HCT116 (cell line): ENCODE measurements at places on chromosomes 11 and 22. TPM values are rescaled to one million over a fixed set of nuclear protein-coding genes. Genes with fewer than 3 reads are reported as not detected.

MYBPC3 gene
- total RNA-seq: 0.25 TPM

POU2F3 gene
- 0.15 TPM for total RNA-seq

GRCh38 chr11:67295846-67296245, 6.7 kb downstream of the ANKRD13D start:
- H3K27ac ChIP-seq: no peak overlapping the region
- H3K36me3 ChIP-seq: peaks cover 44% of the 10 kb centered on the region
- H3K27me3 ChIP-seq: no peaks in the 10 kb centered on the region
- no peak overlapping the region for H3K4me3 ChIP-seq
- H3K4me1 ChIP-seq: no peaks in the 10 kb centered on the region

DNA sequence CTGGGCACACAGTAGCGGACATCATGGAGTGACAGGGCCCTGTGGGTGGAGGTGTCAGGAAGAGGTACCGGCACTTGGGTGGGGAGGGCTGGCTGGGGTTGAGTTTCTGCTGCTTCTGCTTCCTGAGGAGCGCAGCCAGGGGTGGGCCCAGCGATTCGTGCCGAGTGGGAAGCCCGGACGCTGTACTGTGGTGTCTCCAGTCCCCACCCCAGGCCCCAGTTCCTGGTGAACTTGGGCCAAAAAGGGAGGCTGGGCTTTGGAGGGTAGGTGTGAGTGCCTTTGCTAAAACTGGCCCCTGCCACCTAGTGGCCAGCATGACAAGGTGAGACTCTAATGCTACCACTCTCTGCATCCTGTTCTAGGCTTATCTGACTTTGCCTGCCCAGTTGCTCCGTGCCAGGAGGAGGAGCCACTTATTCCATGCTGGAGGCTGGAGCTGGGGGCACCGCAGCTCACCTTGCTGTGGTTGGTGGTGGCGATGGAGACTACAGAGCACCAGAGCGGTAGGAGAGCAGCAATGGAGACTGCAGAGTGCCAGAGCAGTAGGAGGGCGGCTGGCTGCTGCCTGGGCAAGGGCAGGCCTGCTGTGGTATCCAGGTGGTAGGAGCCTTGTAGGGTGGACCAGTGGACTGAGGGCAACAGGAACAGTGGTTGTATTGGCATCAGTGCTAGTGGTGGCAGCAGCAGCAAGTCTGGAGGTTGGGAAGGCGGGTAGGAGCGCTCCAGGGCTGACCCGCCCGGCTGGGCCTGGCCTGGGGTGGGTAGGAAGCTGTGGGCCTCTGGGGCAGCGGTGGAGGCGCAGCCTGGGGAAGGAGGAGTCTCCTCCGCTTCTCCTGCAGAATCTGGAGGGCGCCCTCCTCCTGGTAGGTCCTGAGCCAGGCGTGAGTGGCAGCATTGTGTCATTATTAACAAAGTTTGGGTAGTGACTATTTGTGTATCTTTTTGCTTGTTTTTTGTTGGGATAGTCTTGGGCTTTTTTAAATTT, 2.2 kb upstream of the RFPL2 start:
- peak overlapping the region; percentile 48; the same call in 1 of the 2 replicates for H3K27ac ChIP-seq
- peaks cover 41% of the 10 kb centered on the region for H3K4me1 ChIP-seq
- H3K36me3 ChIP-seq: no peaks in the 10 kb centered on the region

GRCh38 chr11:57069942-57070341, 81.2 kb downstream of the OR5AK2 start:
- no peaks in the 10 kb centered on the region for H3K36me3 ChIP-seq
- no peaks in the 10 kb centered on the region for H3K4me1 ChIP-seq
- H3K4me3 ChIP-seq: no peak overlapping the region
- H3K27ac ChIP-seq: no peak overlapping the region
